Sigmoid colon (tissue), 7 donors: ENCODE measurements at places on chromosomes 1 and 21. TPM values are rescaled to one million over a fixed set of nuclear protein-coding genes. Genes with fewer than 3 reads are reported as not detected.

The OR2L2 gene
- not detected for polyA plus RNA-seq

The FCRLB gene
- 0.89 TPM for polyA plus RNA-seq

The SAMD11 gene
- polyA plus RNA-seq, result 0.60 TPM

The CRP gene
- polyA plus RNA-seq, result 0.20 TPM

The CLCA2 gene
- polyA plus RNA-seq, result 2.1 TPM

The MXRA8 gene
- 22.2 TPM for polyA plus RNA-seq

The PATJ gene
- 15.1 TPM for polyA plus RNA-seq

The LCE1B gene
- not detected for polyA plus RNA-seq

The AGT gene
- 1.6 TPM for polyA plus RNA-seq
